Right ventricle myocardium inferior (tissue), 1 donor: ENCODE measurements at places on chromosomes 7 and 10.

GRCh38 chr7:36205803-36206202 lies 52.7 kb downstream of the EEPD1 start:
- no peak for DNase-seq

GRCh38 chr7:2802504-2803341 lies 41.4 kb downstream of the GNA12 start:
- no peak for DNase-seq

DNA sequence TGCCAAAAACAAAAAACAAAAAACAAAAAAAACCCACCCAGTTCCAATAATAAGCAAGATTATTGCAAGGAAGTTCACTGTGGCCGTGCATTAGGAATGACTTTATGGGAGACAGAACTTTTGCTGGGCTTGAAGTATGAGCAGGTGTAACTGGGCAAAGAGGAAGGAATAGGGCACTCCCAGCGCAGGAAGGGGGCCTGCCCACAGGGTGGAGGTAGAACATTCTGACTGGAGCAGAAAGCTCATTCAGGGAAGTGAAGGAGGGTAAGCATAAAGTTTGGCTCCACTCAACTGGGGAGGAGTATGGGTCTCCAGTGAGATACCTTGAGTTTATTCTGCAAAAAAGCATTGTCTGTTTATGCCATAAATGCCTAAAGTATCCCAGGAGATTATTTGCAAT lies 42.1 kb upstream of the WIPF3 start:
- no peak for DNase-seq

DNA sequence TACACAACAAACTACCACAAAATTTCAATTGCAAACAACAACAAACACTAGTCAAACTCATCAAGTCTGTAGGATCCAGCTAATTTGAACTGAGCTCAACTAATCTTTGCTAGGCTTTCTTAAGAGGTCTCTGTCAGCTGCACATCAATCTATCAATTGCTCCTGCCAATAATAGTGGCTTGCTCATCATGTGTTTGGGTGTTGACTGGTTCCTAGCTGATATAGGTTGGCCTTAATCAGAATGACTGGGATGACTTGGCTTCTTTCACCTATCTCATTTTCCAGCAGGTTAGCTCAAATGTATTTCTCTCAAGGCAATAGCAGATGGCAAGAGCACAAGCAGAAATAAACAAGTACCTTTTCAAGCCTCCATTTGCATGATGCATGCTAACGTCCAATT lies 370.3 kb upstream of the NFE2L3 start:
- no peak for DNase-seq
